Activated CD4-positive, alpha-beta T cell treated with anti-CD3 and anti-CD28 coated beads, Interleukin-2, Interleukin-4, amounts not matched to agents 100 ng/mL and 50 ng/mL, durations not matched to agents 16 hours and 8 hours (primary cell): ENCODE measurements at places on chromosomes 4 and X.

DNA sequence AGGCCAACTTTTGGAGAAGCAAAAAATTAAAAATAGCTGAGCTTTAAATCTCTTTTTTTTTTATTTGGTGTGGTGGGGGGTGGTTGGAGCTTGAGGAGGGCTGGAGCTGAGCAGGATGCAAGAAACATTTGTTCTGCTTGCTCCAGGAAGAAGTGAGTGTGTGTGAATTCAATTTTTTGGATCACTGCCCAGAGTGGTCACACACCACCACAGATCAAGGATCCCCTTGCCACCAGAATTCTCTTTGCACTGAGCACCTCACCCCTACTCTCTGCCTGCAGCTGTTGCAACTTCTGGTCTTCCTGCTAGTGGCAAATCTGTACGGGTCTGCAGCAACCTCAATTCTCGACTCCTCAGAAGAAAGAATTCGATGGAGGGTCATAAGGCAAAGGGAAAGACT is 19.9 kb upstream of the PLP1 start:
- DNase-seq: no peak

- DNase-seq: no peak
Observed at GRCh38 chr4:65789805-65790204, 119.5 kb upstream of the EPHA5 start.

DNA sequence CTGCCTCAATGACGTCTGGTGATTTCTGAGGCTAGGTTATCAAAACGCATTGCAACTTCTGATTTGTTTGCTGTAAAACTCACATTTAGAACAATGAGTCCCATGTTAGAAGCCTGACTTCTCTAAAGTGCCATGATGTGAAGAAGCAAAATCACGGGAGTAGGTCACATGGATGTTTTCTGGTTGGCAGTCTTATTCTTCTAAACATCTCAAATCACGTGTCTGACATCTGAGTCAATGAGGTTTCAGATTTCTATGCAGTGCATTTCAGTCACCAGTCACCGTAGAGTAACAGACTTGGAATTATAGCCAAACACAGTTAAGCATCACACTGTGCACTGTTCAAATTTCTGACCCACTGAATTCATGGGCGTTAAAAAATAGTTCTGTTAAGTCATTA is 482.1 kb downstream of the TMA16 start:
- DNase-seq: no peak

- DNase-seq: no peak
Observed at GRCh38 chr4:119315036-119315435, 6.9 kb downstream of the FABP2 start.

GRCh38 chr4:155241664-155242063 is 33.2 kb downstream of the NPY2R start:
- no peak for DNase-seq

- no peak for DNase-seq
Observed at GRCh38 chr4:125041372-125041930, 273.3 kb upstream of the FAT4 start.

DNA sequence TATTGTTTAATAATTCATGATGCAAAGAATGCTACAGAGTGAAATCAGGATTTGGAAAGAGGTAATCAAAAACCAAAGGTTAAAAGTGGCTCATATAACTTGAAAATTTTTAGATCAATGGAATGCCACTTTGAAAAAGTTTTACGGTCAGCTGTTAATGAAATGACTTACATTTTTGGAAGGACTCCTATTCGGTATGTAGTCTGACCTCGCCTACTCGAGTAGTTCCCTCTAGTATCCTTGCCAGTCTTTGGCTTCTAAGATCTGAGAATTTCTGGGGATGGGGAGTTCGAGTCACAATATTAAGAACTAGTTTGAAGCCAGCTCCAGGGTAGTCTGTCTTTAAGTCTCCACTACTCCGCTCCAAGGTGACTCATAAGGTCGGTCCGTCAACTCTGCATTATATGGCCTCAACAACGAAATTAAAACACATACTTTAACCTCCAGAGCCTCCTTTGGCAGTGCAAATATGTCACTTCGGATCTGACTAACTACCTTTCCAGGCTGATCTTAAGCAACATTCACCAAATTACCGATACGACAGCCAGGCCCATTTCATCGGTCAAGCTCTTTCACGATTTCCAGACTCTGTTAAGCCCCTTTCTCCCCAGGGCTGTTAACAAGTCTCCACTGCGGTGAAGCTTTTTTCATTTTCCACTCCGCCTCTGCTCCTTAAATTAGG is 733 bp upstream of the NAA15 start:
- peak; percentile 47 for DNase-seq

GRCh38 chr4:15245006-15245530 is 182.8 kb upstream of the C1QTNF7 start:
- no peak for DNase-seq

DNA sequence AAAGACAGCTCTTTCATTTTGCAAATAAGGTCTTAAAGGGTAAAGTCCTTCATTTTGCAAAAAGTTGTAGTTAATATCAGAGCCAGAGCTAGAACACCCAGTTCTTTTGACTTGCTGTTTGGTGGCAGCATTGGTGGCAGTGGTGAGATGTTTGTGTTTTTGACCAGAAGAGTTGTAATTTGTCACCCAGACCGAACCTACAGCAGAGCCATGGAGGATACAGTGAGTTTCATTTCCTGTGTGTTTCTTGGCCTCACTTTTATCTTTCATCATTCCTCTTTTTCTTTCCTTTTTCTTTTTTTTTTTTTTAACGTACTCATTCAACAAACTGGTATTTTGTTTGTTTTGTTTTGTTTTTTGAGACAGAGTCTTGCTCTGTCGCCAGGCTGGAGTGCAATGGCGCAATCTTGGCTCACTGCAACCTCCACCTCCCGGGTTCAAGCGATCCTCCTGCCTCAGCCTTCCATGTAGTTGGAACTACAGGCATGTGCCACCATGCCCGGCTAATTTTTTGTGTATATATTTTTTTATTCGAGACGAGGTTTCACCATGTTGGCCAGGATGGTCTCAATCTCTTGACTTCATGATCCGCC is 116.4 kb downstream of the AFF1 start:
- peak; percentile 32 for DNase-seq
